ENCODE measurements at places on chromosomes 2 and 18.
A peak's percentile ranks its signal among the peaks of the same experiment; 100 is the strongest.

DNA sequence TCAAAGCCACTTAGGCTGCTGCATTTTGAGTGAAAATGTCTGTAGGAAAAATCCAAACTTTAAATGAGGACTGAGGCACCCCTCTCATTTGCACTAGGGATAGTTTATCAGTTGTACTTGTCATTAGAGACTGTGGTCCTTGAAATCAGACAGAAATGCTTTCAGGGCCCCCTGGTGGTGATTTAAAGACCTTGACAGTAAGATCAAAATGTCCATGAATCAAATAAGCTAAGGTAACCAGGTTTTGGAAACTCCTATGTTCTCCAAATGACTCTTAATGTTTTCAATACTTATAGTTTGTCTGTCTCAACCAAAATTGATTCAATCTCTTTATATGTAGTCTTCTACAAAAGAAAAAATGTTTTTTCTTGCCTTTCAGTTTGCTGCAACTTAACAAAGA, 28.8 kb upstream of the DDX18 start:
- DNase-seq: peak; percentile 35

GRCh38 chr18:68734308-68734707, 19.4 kb upstream of the TMX3 start:
- no peak for DNase-seq

GRCh38 chr2:98455494-98455976, 10.9 kb downstream of the INPP4A start:
- no peak for DNase-seq

- no peak for DNase-seq
Observed at GRCh38 chr2:168564641-168565040, 108.6 kb downstream of the CERS6 start.

DNA sequence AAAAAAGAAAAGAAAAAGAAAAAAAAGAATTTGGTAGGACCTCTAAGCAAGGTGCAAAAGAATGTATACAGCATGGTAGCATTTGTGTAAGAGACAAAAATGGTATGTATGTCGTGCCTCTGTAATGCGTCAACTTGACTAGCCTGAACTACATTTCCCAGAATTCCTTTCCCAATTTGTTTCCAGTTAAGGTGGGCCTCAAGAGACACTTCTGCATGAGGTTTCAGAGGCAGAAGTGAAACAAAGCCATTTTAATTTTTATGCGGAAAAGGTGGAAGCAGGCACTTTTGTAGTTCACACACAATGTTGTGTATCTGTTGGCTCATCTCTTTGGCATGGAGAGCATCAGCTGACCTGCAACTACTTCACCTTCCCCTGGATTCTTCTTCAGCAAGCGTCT, 56.5 kb upstream of the PAPOLG start:
- no peak for DNase-seq

- DNase-seq: no peak
Observed at GRCh38 chr2:60518567-60518966, 34.9 kb downstream of the BCL11A start.

- DNase-seq: peak; percentile 64
Observed at GRCh38 chr18:76376668-76377358, 118.2 kb downstream of the ZNF516 start.

- DNase-seq: no peak
Observed at GRCh38 chr18:37449618-37450017, 116.0 kb downstream of the CELF4 start.

- no peak for DNase-seq
Observed at GRCh38 chr2:5818961-5819600, 126.9 kb downstream of the SOX11 start.

GRCh38 chr18:39839782-39840181, 2115.3 kb upstream of the PIK3C3 start:
- no peak for DNase-seq

- no peak for DNase-seq
Observed at GRCh38 chr2:227612546-227613271, 1.9 kb downstream of the SCYGR3 start.

GRCh38 chr18:59345556-59345955, 13.5 kb downstream of the LMAN1 start:
- no peak for DNase-seq

- DNase-seq: no peak
Observed at GRCh38 chr2:126889496-126890135, 9.1 kb upstream of the TEX51 start.

DNA sequence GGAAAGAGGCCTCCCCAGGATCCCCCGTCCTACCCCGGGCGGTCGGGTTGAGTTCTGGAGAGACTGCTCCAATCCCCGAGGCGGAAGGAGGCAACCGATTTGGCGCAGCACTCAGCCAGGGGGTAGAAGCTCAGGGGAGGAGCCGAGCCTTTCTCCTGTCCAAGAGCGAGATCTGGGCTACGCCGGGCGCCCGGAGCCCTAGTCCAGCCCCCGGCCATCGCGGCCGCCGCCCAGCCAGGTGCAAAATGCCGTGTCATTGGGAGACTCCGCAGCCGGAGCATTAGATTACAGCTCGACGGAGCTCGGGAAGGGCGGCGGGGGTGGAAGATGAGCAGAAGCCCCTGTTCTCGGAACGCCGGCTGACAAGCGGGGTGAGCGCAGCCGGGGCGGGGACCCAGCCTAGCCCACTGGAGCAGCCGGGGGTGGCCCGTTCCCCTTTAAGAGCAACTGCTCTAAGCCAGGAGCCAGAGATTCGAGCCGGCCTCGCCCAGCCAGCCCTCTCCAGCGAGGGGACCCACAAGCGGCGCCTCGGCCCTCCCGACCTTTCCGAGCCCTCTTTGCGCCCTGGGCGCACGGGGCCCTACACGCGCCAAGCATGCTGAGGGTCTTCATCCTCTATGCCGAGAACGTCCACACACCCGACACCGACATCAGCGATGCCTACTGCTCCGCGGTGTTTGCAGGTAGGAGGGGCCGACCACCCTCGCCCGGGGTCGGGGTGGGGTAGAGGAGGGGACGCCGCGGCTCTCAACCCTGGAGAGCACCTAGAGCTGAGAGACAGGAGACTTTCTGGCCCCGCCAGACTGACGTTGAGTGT, at the start of gene DYSF:
DYSF (plus strand) TSS at position 158 of the 817 bp plus-strand sequence.
- peak; percentile 17 for DNase-seq

DNA sequence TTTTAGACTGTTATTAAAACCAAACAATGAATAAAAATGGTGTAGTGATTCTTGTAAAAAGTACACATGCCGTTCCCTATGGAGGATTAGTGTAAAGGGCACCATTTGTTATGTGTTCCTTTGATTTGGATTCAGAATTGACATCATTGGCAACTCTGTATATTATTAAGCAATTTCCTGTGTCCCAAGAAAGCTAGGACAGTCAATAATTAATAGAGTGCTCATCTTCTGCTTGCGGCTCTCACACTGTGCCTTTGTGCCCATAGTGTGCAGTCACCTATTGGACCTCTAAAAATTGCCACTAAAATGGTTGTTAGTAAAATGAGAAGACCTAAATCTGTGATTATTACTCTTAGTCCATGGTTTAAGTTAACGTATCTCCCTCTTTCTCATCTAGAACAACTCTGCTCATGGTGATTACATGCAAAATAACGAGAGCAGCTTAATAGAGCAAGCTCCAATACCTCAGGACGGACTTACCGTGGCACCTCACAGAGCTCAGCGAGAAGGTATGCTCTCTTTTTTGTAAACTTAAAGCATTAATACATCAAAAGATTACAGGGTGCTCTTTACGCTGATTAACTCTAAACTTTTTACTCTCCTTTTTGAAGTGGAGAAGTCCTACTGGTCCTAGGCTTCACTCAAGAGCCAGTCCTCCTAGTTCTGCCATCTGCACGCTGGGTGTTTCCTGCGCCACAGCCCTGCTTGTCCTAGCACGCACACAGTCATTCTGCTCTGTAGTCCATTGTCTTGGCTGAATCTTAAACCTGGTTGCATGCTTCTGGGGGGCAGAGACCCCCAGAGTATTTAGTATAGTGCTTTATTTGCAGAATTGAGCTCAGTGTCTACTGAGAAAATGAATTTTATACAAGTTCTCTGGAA, 16.7 kb downstream of the ZCCHC2 start:
- DNase-seq: no peak

DNA sequence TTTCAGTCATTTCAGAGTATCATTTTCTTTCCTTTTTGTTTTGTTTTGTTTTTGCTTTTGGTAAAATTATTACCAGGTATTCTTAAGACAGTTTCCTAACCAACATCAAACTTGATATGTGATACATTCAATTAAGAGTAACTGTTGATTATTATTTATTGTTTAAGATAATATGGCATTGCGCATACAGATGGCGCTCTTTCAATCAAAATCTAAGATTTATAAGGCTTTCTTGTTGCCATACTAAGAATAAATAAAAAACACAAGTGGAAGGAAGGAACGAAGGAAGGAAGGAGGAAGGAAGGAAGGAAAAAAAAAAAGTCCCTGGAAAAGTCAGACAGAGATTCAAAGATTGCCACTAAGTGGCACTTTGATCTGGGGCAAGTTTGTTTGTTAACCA, 1308.7 kb upstream of the FAM98A start:
- DNase-seq: no peak

DNA sequence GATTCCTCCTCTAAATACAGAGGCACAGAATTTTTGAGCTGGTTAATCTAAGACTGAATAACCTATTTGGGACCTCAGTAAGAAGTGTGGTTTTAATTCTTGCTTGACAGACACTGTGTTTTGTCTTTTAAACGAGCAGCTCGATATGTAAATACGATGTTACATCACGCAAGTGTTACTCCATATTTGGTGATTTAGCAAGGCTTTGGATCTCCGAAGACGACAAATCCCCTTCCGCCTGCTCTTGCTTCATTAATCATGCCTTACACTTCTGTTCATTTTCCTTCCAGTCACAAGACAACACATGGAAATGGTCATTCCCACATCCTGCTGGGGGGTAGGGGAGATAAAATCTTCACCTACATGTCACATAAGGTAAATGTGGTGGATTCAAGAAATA, 9.4 kb downstream of the BCL11A start:
- no peak for DNase-seq
